ENCODE measurements at places on chromosomes 4 and X. TPM values are rescaled to one million over a fixed set of nuclear protein-coding genes. Genes with fewer than 3 reads are reported as not detected.

TEX13C gene
- total RNA-seq = not detected

CYBB gene
- total RNA-seq = not detected

ZNF718 gene
- 3.0 TPM for total RNA-seq

BTK gene
- total RNA-seq = not detected

CT55 gene
- total RNA-seq = not detected

RPL9 gene
- 2,342 TPM for total RNA-seq

HELQ gene
- total RNA-seq = 17.9 TPM

PALLD gene
- 87.2 TPM for total RNA-seq

HTR2C gene
- not detected for total RNA-seq

DCAF8L2 gene
- total RNA-seq = not detected

GSX2 gene
- not detected for total RNA-seq

CLDN2 gene
- not detected for total RNA-seq

GPC3 gene
- under 0.01 TPM for total RNA-seq

ADAMTS3 gene
- total RNA-seq = 11.1 TPM

MAGEA2 gene
- not detected for total RNA-seq

TRO gene
- 5.8 TPM for total RNA-seq

FBXO8 gene
- total RNA-seq = 48.1 TPM

TGIF2LX gene
- total RNA-seq = not detected

FAM9B gene
- not detected for total RNA-seq
